ENCODE measurements at places on chromosomes 5 and 9.

- DNase-seq: no peak
Measured at GRCh38 chr9:127598839-127599549, 13.1 kb upstream of the STXBP1 start.

DNA sequence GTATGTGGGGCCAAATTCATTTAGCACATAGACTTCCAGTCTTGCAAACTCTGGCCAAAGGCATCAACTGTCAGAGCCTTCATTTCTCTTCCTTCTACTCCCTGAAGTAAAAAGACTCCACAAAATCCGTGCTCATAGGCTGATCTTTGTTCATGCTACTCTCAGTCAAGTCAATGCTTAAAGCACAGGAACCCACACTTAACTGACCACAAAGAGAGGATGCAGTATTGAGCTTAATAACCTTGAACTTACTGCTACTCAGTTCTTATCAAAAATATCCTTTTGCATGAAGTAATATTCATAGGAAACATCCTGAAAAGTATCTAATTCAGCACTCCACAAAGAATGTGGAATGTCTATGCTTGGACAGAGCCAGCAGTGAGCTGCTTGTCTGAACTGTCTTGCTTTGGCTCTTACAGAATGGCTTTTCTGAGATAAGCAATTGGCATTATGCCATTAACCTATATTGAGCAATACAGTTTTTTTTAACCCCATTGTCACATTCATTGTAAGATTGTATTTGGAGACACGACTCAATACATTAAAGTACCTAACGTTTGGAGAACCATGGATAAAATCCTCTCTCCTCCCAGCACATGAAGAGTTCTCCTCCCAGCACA lies 21.7 kb downstream of the LPAR1 start:
- DNase-seq: peak; percentile 44

DNA sequence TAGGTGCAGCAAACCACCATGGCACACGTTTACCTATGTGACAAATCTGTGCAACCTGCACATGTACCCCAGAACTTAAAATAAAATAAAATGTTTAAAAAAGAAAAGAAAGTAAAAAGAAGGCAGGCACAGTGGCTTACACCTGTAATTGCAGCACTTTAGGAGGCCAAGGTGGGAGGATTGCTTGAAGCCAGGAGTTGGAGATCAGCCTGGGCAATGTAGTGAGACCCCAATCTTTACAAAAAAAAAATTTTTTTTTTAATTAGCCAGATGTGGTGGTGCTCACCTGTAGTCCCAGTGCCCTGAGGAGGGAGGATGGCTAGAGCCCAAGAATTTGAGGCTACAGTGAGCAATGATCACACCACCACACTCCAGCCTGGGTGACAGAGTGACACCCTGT lies 12.5 kb upstream of the LHFPL2 start:
- DNase-seq: no peak

DNA sequence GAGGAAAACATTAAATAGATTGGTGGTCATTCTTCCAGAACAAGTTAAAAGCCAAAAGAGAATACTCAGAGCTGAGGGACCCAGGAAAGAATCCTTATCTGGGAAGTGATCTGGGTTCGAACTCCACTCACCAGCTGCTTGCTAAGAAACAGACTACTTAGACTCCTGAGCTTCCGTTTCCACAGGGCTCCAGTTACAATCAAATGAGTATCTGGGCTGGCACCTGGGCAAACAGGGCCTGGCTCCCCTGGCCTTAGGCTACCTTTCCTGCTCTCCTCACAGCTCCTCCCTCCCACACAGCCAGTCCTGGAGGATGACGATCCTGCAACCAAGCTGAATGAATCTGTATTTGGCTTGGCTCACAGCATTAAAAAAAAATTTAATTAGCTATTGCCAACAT lies 2.5 kb downstream of the MAPK9 start:
- DNase-seq: no peak

GRCh38 chr5:1205255-1206180 lies 4.1 kb downstream of the SLC6A19 start:
- no peak for DNase-seq

DNA sequence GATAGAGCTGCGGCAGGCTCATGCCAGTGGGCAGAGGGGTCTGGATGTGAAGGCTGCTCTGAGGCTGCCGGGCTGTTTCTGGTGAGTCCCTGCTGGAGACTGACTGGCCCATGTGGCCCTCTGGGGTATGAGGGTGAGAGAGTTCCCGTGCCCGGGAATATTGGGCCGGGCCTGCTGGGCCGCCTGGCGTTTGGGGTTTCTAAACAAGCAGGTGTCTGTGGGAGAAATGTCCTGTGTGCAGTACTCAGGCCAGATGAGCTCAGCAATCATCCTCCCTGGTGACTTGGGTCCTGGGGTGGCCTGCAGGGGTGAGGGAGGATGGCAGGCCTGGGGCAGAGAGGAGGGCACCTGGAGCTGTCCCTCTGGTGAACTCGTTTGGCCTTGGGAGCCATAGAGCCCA lies 74.9 kb downstream of the MACROH2A1 start:
- DNase-seq: no peak
